AG04450 (cell line): ENCODE measurements at places on chromosomes 3 and 15. TPM values are rescaled to one million over a fixed set of nuclear protein-coding genes. Genes with fewer than 3 reads are reported as not detected.

The MLF1 gene
- 6.7 and 10.1 TPM in 2 replicates for polyA plus RNA-seq

The SERINC4 gene
- 0.05 TPM in 1 of 2 replicates, not detected in the other for polyA plus RNA-seq

DNA sequence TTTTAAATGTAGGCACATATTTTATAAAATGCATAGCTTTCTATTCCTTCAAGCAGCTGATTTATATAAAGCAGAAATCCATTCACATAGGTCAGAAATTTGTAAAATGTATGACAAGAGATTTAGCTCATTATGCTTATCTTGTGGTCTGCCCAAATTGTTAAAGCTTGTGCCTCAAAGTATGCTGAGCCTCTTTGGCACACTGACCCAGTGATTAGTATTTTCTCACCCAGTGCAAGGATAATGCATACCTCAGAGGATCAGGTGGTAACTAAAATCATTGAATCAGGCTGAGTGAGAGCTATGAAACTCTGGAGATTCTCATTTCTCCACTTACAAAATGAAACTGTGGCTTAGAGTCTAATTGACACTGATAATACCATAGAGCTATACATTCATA lies 533.3 kb downstream of the FGF12 start:
- DNase-seq = no peak

DNA sequence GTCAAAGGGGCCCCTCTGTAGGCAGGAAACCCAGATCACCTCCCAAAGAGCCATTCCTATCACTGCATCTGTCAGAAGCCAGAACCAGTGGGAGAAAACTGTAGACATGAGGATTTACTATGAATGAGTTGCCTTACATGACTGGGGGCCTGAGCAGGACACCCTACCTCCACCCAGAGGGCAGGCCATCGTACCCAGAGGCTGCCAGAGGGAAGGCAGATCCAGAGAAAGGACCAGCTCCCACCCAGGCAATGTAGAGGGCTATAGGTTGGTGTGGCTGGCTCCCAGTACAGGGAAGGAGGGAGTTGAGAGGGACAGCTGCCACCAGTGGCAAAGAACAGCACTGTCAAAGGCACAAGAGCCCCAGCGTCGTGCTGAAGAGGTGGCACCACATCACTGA lies 233.2 kb downstream of the OCA2 start:
- DNase-seq = no peak

- DNase-seq = no peak
Observed at GRCh38 chr3:115321400-115321805, 174.3 kb upstream of the ZBTB20 start.
